SW 1271 (cell line): ENCODE measurements at places on chromosomes 12 and 14.

DNA sequence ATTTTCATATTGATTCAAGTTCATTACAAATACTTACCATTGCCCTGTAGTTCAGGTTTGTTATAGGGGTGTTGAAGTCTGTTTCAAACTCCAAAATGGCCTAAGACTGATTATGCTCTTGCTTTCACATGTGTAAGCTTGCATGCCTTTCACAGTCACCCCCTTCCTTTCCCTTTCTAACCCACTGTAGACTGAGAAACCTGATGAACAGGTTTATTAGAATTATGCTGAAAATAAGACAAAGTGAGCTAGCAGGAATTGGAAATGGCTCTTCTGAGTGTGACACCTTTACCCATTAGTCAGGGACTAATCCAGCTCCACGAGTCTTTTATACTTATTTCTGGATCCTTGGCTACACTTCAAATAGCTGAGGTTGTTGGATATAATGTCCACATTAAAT is 38.9 kb downstream of the FBXO33 start:
- no peak for DNase-seq

DNA sequence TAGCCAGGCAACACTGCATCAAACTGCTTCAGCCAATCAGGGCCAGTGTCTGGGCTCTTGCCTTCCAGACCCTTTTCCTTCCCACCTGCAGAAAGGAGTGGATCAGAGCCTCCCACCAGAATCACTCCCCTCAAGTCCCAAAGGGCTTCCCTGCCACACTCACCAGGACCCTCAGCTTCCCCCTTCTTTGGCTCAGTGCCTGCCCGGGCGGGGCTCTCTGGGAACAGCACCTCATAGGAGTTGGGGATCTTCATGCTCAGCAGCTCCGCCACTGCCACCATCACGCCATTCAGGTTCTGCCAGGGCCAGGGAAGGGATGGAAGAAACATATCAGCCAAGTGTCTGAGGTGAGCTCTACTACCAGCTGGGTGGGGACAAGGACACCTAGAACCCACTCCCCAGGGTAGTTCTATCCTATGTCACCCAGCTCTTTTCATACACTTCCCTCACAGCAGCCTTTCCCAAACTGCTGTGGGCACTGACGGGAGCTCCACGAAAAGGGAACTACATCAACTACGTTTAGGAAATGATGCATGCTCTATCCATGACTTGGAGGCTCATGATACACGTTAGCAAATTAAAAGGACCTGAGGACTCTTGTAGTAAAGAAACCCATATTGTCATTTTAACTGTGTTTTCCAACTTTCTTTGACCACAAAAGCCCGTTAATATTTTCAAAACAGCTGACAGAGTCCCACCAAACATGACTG is 9.4 kb upstream of the PRKAG1 start:
- no peak for DNase-seq

GRCh38 chr14:41016213-41016612 is 590.5 kb upstream of the LRFN5 start:
- no peak for DNase-seq

GRCh38 chr14:101950100-101950499 is 14.3 kb upstream of the DYNC1H1 start:
- no peak for DNase-seq

- no peak for DNase-seq
Measured at GRCh38 chr12:106039646-106040404, 98.9 kb downstream of the NUAK1 start.

DNA sequence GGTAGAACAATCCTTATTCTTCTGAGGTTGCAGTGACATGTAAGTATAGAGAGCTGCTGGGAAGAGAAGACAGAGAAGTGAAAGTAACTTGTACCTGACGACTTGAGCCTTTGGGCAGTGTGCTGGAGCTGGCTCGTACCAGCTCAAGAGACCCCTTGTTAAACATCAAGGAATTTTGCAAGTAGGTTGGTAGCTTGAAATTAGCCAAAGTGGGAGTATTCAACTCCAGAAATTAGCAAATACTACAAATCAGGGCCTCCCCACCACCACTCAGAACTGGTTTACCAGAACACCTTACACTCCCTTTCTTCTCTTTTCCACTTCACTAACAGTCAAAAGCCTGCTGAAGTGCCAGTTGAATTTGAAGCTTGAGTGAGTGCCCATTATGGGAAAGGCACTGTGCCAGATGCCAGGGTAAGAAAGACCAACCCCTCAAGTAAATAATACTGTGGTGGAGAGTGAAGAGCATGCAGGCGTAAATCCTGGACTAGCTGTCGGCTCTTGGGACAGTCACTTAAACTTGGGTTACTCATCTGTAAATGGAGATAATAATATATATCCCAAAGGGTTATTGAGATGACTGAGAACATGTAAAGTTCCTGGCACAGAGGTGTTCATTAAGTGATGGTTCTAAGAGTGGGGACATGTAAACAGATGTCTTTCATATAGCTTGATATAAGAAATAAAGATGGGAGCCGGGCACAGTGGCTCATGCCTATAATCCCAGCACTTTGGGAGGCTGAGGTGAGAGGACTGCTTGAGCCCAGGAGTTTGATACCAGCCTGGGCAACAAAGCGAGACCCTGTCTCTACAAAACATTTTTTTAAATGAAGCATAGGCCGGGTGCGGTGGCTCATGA is 27.0 kb upstream of the EID3 start:
- no peak for DNase-seq

DNA sequence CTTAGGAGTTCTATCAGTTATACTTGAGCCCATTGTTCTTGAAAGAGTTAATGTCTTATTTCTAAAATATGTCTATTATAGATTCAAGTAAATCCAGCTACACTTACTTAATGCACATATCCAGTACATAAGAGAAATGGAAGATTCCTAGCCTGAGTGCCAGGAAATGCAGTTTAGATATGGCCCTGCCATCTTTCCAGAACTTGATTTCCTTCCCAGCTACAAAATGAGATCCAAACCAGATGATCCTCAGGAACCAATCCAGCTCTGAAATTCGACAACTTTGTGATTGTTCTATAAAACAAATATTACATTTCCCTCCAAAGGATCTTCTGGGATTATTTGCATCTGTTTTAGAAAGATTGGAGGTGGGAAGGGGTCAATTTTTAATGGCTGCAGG is 317.3 kb upstream of the GARIN6 start:
- DNase-seq, result no peak

DNA sequence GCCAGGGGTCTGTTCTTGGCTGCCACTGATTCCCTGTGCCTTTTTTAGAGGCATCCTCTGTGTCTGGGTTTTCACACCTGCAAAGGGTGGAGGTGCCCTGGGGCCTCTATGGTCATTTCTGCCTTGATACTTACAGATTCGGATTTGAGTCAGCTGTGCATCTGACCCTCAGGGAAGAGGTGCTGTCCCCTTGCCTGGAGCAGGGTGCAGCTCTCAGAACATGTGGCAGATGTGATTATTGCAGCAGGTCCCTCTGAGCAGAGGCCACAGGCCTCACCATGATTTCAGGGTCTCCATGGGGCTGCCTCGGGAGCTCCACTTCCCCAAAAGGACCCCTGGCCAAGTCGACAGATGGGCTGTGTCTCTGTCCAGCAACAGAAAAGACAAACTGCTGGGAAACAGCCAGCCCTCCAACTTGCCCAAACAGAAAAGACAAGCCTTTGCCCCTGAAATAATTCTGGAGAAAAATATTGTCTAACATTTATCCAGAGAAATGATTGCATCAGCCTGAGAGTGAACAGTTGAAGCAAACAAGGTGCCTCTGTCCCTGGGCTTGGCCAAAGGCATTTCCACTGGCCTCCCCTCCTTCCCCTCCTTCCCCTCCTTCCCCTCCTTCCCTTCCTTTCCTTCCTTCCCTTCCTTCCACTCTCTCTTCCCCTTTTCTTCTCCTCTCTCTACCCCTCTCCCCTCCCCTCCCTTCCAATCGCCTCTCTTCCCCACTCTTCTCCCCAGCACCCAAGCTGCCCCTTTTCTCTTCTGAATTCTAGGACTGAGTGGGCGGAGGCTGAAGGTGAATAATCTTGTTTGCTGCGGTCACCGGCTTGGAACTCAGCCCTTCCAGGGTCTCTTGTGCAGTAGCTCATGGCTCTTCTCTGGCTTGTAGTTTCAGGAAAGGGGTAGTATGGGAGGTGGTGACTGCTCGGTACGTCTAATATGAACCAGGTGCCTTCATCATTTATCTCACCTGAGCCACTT is 676 bp downstream of the SERPINA3 start:
- DNase-seq, result no peak

GRCh38 chr12:116916714-116917114 is 6.0 kb downstream of the FBXW8 start:
- peak; percentile 51 for DNase-seq

- DNase-seq, result no peak
Measured at GRCh38 chr12:79933532-79934264, 1.2 kb downstream of the PPP1R12A start.

DNA sequence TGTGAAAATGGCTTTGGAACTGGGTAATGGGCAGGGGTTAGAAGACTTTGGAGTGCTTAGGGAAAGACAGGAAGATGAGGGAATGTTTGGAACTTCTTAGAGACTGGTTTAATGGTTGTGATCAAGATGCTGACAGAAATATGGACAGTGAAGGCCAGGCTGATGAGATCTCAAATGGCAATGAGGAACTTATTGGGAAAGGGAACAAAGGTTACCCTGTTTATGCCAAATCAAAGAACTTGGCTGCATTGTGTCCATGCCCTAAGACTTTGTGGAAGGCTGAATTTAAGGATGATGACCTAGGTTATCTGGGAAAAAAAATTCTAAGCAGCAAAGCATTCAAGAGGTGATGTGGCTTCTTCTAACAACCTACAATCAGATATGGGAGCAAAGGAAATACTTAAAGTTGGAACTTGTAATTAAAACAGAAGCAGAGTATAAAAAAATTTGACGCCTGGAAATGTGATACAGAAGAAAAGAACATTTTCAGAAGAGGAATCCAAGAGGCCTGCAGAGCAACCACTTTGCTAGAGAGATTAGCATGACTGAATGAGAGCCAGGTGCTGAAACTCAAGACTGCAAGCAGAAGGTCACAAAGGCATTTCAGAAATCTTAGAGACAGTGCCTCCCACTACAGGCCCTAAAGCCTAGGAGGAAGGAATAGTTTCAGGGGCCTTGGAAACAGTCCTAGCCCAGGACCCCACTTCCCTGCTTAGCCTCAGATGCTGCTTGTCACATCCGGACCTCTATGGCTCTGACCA is 65.6 kb upstream of the FLRT2 start:
- DNase-seq, result no peak

- DNase-seq, result no peak
Measured at GRCh38 chr12:79841248-79841877, 93.5 kb downstream of the PPP1R12A start.

DNA sequence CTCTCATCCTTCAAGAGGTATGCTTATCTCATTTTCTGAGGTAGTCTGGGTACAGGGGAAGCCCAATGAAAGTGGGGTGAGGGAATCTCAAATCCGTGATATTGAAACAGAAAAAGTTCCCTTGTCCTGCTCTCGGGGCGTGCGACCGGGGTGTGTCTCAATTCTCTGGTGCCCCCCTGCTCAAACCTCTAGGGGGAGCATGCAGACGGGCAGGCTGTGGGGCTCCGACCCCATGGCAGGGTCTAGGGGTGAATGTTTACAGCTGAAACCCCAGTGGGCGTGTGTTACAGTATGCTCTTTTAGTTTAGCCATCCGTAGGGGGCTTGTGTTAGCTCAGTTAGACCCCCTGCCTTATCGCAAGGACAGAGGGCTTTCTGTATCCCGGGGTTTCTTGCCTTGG is 68.7 kb downstream of the PTPRQ start:
- DNase-seq, result no peak

- DNase-seq, result no peak
Measured at GRCh38 chr14:105294142-105294597, 6.6 kb downstream of the BRF1 start.

- no peak for DNase-seq
Measured at GRCh38 chr14:104891664-104892530, 26.8 kb downstream of the CEP170B start.

DNA sequence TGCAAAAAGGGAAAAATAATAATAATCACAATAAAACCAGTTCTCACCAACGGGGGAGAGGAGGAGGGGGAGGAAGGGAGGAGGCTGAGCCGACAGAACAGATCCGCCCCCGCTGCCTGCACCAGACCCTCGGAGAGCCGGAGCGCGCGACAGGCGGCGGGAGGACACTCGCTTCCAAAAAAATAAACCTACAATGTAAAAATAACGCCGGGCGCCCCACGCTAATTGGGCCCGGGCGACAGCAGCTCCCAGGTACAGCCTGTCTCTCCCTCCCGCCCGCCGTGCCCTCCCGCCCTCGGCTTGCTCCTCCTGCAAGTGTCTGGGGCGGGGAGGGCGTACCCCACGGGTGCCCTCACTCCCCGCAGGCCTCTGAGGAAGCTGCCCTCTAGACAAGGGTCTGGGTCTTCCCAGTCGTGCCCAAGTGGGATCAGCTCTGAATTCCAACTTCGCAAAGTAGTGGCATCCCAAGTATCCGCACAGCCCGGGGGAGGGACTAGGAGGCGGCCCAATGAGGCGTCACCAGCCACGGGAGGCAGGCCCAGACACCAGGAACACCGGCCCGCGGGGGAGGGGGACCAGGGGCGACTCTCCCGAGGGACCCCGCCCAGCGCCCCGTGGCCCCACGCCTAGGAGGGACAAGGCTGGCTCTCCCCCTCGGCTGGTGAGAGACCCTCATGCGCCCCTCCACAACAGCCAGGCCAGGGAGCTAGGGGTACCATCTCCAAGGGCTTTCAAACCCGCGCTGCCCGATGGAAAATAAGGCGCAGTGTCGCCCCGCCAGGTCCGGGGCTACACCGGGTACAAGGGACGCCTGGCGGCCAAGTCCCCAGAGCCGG is 1.0 kb downstream of the NCOR2 start:
- peak; percentile 41 for DNase-seq

GRCh38 chr12:6894321-6894720 is 10.3 kb upstream of the LRRC23 start:
- no peak for DNase-seq

GRCh38 chr12:68225576-68226476 is at the start of gene IL26:
Gene IL26, minus strand, starts transcription at chr12:68225810. Its CDS starts 54 bp downstream, at chr12:68225756.
- no peak for DNase-seq

GRCh38 chr14:52266782-52267181 is 716 bp upstream of the PTGDR start:
- no peak for DNase-seq

GRCh38 chr12:67355428-67356379 is 86.5 kb downstream of the CAND1 start:
- no peak for DNase-seq

- DNase-seq, result no peak
Measured at GRCh38 chr12:25771041-25771440, 187.4 kb upstream of the RASSF8 start.

- no peak for DNase-seq
Measured at GRCh38 chr12:106831699-106832098, 57.2 kb downstream of the RIC8B start.

DNA sequence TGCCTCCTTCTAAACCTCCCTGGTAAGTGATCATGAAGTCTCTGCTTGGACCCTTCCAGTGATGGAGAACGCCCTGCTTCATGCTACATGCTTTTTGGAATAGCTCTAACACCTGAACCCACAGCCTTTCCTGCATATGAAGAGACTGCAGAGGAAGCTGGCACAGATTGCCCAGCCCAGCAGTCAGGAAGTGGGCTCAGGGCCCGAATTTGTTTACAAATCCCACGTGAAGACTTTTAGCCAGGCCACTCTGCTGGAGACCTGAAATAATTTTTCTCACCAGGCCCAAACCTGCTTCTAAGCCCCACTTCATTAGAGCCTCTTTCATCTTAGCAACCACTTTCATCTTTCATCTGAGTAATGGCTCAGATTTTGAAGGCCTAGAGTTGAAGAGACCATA is 22.9 kb downstream of the RTN1 start:
- DNase-seq, result no peak

- DNase-seq, result no peak
Measured at GRCh38 chr14:56782711-56783110, 27.6 kb downstream of the OTX2 start.

GRCh38 chr12:111158992-111159391 is 209.9 kb downstream of the PHETA1 start:
- no peak for DNase-seq

- DNase-seq, result no peak
Measured at GRCh38 chr12:115932066-115932465, 345.4 kb downstream of the MED13L start.
